ENCODE measurements at places on chromosomes 12 and 14. TPM values are rescaled to one million over a fixed set of nuclear protein-coding genes. Genes with fewer than 3 reads are reported as not detected.
A peak's percentile ranks its signal among the peaks of the same experiment; 100 is the strongest.

DNA sequence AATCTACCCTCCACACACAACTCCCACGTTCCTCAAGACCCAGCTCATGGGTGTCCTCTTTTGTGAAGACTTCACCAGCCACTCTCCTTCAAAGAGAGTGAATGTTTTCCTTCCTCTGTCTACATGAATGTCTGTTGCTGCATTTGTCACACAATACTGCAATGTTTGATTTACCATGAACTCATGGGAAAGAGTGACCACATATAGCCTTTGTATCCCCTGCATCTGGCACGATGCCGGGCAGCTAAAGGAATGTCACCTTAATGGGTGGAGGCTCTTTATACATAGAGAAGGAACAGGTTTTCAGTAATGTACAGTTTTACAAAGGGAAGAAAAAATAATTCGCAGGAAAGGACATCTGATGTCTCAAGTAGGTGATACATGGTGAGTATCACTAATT lies 12.1 kb upstream of the BCDIN3D start:
- DNase-seq: peak; percentile 55

GRCh38 chr14:74563233-74563585 lies 48.8 kb downstream of the LTBP2 start:
- no peak for DNase-seq

DNA sequence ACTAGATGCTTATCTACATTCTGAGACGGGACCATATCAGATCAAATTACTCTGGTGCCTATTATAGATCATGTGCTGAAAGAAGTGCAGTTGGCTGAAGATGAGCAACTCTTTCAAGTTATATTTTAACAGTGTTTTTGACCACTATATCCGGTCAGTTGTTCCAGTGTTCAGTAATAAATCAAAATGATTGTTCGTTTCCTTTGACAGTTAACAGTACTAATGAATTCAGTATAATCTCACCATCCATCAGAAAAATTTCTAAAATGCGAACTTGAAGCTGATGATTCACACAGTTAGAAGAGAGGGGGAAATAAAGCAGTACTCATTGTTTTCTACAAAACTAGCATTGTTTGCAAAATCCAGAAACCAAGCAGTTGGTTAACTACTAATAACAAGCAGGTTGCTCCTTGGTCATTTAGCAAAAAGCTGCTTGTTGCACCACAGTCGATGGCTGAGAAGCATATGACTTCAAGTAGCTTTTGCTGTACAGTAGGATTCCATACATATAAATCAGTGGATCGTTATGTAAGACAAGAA lies 2.3 kb downstream of the RPS6KA5 start:
- no peak for DNase-seq

DNA sequence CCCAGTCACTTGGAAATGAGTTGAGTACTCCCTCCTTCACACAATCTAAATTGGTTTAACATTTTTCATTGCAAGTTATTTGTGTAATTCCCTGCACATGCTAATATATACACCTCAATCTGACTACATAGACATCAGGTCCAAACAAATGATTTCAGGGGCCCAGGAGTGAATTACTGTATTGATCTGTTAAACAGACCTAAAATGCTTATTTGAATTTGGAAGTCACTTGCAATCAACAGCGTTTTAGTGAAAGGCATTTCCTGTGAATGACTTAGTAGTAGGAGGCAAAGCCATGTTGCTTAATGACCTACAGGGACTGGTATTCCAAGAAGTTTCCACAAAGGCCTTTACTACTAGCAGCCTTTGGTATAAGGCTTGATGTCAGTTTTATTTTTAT lies 22.6 kb upstream of the SLC15A5 start:
- DNase-seq: no peak

DNA sequence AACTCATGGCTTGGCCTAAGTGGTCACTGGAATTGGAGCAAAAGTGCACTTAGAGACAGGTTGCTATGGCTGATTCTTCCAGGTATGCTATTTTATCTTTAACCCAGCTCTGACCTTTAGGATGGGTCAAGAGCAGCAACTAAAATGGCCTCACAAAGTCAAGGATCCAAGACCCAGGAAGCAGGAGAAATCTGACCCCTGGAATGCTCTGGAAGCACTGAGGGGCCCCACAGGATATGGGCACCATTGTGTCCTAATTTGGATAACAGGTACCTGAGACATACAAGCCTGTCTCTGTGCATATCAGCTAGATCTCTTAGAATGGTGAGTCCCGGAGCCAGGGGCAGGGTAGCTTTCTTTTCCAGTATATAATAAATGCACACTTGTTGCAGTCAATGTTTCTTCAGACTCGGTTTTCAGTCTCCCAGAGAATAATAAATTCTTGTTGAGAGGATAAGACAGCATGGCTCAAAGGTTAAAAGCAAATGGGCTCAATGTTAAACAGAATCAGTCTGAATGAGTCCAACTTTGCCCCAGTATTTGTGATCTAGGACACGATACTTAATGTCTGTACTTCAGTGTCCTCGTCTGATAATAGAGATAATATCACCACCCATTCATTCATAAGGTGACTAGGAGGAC lies 29.3 kb upstream of the TMCC3 start:
- no peak for DNase-seq

DNA sequence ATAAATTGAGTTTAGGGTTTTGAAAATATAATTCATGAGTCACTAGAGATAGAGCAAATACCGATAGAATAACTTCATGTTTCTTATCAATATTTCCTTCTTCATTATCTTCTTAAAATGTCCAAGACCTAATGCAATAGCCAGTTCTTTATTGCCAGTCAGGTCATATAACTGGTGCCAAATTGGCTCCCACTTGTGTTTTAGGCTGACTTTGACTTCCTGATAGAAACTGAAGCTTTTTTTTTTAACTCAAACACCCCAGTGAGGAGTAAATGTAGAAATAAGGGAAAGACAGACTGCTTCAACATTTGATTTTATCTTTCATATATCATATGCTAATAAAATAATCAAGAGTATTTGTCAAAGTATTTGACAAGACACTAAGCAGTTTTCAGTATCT lies 80.7 kb downstream of the ARMH4 start:
- DNase-seq: no peak

DNA sequence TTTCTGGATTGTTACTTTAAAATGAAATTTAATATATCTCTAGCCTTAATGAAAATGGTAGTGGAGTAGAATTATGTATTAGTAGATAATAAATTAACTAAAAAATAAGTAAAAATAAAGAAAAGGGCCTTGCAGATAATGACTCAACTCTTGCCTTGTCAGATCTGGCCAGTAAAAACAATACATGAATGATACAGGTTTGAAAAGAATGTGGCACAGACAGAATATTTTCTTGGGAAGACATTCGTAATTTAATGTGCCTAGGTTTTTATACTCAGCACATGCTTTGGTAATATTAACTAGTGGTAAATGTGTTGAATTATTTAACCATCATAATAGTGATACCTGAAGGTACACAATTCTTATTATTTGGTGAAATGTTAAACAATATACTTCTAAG lies 28.3 kb downstream of the ATF7IP start:
- DNase-seq: no peak

DNA sequence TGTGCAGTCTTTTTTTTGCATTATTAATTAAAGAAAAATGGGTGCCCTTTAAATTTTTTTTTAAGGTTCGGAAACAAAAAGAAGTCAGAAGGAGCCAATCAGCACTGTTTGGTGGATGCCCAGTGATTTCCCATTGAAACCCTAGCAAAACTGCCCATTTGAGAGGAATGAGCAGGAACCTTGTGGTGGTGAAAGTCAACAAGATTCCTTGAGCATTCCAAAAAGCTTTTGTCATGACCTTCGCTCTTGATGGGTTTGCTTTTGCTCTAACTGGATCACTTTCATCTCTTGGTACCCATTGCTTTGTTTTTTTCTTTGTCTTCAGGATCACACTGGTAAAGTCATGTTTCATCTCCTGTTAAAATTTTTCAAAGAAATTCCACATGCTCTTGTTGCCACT lies 54.1 kb downstream of the ADIPOR2 start:
- peak; percentile 94 for DNase-seq

- no peak for DNase-seq
Observed at GRCh38 chr14:26835979-26836570, 238.2 kb upstream of the NOVA1 start.

GRCh38 chr12:122880668-122881067 lies 15.3 kb downstream of the VPS37B start:
- DNase-seq: peak; percentile 47

- no peak for DNase-seq
Observed at GRCh38 chr12:73067616-73068015, 795.4 kb downstream of the TRHDE start.

DNA sequence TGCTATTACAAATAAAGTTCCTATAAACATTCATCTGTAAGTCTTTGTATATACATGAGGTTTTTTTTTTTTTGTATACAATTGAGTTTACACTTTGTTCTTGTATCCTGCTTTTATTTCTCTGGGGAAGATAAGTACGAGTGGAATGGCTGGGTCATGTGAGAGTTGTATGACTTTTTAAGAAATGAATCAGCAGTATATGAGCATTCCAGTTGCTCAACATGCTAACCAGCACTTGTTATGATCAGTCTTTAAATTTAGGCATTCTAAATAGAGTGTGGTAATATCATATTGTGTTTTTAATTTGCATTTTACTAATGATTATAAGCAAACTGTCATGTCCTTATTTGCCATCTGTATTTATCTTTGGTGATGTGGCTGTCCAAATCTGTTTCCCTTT lies 44.7 kb upstream of the AMIGO2 start:
- no peak for DNase-seq

DNA sequence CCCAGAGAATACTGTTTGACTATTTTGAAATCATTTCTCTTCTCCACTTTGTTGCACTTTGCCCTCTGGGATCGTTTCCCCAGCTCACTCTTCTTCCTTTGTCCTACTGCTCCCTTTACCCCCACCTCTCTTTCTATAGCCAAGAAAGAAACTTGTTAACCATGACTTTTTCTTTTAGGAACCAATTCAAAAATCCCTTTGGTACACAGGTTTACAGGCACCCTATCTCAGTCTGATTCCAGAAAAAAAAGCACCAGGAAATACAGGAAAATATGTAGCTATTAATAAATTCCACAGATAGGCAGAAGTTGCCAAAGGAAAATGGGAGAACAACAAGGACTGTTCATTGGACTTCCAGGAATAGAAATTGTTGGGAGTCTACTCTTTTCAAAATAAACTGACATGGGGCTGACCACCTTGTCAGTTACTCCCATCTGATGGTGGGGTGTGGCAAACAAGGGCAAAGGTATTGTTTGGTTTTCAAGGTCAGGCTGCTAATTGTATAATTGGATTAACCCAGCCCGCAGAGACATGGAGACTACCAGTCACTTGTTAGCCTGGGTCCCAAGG lies 82.4 kb downstream of the CRADD start:
- DNase-seq: peak; percentile 66

DNA sequence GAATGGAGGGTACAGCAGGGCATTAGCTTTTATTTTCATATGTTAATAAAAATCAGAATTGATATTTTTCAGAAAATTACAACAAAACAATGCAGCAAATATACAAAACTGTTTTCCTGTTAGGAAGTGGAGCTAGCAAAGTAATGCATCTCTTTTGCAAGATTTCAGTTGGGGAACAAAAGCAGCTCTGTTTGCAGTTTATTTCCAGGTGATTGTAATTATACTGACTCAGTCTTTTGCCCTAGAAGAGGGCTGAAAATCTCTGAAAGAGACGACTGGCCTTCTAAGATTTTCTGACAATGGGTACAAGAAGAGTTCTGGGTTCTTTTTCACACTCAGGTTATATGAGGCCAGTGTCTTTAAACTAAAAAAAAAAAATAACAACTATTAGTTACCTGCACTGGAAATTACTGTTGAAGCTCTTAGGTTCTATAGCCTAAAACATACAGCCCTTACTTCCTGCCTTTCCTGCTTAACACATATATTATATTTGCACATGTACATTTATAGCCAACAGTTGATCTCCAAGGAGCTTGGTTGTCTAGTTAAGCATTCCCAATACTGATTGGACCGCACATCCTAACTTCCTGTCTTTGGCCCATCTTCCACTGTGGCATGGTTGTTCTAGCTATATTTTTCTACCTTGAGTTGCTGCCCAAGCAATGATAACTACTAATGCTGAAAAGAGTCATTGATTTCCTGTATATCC lies 199.1 kb upstream of the KRR1 start:
- DNase-seq: peak; percentile 29

GRCh38 chr14:76918256-76918781 lies 92.1 kb downstream of the LRRC74A start:
- DNase-seq: no peak

DNA sequence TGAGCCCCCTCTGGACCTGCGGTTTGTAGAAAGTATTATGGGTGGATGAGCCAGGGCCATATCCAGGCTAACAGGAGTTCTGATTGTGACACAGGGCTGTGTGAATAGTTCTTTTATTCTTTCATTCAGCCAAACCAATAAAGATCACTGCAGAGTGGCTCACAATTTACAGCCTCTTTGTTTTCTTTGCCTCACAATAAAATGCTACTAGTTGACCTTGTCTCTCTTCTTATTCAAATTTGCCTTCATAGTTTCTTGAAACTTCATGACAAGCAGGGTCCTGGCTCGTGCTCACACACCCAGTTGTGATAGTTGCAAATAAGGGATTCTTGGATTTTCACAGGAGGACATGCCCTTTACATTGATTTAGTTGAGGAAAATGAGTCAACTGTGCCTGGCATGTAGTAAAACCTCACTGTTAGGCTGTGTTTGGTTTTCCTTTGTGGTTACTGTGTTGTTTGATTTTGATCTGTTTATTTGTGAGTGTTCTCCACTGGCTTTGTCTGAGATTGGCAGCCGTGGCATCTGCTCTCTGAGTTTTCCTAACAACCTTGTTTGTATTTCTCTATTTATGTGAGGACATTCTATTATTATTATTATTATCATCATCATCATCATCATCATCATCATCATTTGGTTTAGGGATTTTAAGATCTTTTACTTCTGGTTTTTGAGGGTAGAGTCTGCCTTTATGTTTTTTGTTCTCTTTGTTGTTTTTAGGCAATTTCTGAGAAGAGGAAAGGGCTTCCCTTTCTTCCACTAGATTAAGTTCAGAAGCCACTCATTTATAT lies 2.7 kb upstream of the KRT6B start:
- no peak for DNase-seq

DNA sequence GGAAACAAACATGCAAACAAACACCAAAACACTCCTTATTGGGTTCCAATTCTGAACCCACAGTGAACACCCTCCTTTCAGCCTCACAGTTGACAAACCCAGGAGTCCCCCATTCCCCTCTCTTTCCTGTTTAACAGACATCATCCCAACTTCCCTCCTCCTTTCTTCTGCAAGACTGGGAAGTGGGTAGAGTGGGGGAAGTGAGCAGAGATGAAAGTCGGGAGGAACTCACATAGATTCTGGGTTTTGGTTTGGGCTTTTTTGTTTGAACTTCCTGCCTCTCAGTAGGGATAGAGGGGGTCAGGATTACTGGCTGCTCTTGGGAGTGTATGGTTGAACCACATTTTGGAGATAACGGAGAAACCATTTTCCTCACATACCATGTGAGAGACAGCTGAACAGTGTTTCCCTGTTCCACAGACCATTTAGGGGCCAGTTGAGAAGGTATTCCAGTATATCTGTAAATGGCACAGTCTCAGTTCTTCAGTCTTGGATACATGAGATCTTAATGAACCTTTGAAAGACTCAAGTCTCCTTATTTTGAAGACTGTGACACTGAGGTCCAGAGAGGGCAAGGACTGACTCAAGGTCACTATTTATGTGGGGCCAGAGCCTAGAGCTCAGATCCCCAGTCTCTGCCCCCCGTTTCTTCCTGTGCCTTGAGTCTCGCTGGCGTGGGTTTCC lies 3.9 kb upstream of the GPR84 start:
- DNase-seq: no peak

The BBOF1 gene
- total RNA-seq: 2.3 TPM

The ITGA5 gene
- 0.28 TPM for total RNA-seq

The COX8C gene
- not detected for total RNA-seq

The HOTAIR gene
- total RNA-seq: not detected

The TSHR gene
- not detected for total RNA-seq

The LHX5 gene
- not detected for total RNA-seq

The MGP gene
- total RNA-seq: not detected

The CLEC1A gene
- total RNA-seq: not detected

The ZNF605 gene
- 6.8 TPM for total RNA-seq

The TUNAR gene
- not detected for total RNA-seq
